Memory B cell (primary cell): ENCODE measurements at places on chromosomes 1 and 21.

GRCh38 chr1:115275216-115275615 is 62.8 kb downstream of the NGF start:
- no peak for DNase-seq

DNA sequence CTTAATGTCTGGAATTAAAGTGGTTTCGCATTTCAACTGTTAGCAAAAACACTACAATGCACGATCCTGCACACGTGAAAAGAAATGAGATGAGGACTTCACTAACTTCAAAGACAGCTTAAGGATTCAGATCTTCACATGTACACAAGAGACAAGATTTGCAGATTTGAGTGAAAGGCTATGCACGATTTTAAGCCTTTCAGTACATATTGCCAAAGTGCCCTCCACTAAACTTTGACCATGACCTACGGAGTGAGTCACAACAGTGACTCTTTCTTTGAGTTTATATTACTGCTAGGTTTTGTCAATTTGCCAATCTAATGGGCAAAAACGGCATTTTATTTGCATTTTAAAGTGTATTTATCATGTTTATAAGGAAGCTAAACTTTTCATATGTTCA is 41.2 kb upstream of the CR1L start:
- no peak for DNase-seq

DNA sequence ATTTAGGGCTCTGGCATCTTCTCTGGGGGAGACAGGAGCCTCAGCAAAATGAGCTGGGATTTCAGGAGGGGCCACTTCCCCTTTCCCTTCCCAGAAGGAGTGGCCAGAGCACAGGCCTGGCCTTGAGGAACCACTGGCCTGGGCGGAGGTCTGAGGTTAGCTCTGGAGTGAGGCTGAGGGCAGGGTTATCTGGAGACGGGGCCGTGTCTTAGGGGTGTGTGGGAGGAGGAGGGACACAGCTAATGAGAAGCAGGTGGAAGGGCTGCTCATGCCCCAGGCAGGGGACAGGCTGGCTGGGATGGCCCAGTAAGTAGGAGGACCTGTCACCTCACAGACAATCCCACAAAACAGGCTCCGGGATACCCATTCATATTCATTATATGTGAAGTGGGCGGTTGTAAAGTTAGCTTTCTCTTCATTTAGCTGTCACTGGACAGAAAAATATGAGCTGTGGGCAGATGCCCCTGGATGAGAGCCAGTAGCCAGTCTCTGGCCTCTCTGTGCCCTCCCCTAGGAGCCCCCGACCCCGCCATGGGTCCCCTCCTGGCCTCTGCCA is 12.4 kb downstream of the ALX3 start:
- DNase-seq: no peak

- no peak for DNase-seq
Measured at GRCh38 chr1:51421964-51422363, 91.6 kb upstream of the TTC39A start.

GRCh38 chr1:233647073-233647472 is 33.2 kb downstream of the KCNK1 start:
- no peak for DNase-seq

DNA sequence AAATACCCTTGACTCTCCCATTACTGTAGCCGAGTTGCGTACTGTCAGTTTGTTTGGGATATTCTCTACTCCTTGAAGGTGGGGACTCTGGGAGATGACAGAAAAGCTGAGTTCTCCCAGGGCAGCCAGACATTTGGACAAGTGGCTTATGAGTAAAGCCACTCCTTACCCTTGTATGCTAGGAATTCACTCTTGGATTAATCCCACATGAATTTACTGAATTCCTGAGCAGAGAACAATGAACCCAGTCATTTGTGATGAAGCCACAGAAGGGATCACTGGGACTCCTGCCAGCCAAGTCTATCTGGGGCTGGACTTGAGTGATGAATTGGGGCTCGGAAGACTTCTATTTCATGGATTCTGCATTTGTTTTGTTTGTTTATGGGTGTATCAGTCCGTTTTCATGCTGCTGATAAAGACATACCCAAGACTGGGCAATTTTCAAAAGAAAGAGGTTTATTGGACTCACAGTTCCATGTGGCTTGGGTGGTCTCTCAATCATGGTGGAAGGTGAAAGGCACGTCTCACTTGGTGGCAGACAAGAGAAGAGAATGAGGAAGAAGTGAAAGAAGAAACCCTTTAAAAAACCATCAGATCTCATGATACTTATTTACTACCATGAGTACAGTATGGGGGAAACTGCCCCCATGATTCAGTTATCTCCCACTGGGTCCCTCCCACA is 25.1 kb downstream of the C1orf116 start:
- no peak for DNase-seq

DNA sequence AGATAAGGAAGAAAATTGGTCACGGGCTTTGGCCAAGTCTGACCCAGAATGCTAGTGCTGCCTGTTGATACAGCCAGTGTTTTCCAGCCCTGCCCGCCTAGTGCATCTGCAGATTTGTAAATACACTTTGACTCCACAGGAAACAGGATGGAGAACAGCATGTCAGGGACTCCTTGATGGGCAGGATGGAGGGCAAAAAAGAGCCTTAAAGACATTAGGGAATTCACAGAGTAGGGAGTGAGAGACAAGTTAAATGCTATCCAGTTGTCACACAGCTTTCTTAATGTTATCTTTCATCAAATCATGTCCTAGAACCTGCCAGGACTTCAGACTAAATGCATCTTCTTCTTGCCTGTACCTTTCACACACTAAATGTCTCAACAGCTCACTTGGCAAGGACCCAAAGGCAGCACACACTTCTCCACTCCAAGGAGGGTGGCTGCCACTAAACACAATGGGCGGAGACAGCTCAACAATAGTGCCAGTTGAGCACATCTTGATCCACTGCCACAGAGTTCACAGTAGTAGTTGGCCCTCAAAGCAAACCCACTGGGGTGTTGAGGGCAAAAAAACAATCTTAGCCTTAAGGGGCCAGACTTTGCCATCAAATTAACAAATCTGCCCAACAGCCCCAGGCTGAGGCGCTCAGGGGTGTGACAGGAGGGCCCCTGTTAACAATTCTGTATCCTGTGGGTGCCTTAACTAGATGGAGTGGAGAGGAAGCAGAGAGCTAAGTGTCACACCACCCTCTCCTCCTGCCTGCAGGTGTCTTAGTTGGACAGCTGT is 2.7 kb downstream of the HIVEP3 start:
- no peak for DNase-seq

DNA sequence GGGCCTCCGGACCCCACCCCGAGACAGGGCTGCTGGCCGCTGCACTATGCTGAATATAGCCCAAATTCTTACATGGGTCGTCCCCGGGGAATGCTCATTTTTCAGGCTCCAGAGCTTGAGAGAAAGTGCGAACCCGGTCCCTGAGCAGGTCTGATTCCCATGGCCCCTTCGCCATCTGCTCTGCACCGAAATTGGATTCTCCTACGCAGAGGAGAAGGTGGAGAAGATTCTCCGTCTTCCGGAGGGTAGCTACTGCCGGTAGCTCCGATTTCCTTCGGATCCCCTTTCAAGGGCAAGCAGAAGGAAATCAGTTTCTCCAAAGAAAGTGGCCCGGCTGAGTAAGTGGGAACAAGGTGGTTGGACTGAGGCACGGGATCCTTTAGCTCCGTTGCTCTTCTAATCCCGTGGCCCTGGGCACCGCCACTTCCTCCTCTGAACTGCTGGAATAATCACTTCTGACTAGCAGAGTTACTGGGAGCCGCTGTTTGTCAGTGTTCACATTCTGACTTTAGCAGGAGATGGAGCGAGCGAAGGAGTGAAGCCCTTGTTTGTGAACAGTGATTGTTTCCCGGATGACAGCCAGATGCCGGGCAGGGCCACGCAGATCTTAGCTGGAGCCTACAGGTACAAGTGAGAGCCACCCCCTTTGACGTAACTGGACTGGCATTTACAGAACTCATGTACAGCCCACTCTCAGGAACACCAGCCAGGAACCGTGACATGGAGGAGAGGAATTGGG is 1.1 kb upstream of the ZNF496 start:
- no peak for DNase-seq

GRCh38 chr21:45768740-45769048 is 125.2 kb downstream of the PCBP3 start:
- no peak for DNase-seq

GRCh38 chr1:209519786-209520185 is 63.7 kb upstream of the CAMK1G start:
- DNase-seq: no peak

DNA sequence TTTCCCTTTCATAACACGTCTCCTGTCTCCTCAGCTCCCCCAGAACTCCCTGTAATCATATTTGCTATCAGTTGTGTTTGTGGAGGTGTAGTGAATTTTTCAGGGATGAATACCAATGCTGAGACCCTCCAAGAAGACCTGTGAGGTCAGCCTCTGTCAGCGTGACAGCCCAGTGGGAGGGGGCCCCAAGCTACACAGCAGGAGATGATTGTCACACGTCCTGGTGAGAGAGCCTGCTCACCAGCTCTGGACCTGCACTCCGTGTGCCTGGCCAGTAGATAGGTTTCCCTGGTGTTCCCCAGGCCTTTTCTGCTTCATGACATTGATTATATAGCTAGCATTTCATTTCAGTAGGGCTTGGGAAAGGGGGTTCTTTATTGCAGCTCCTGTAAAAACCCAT is 421.5 kb downstream of the KIF26B start:
- no peak for DNase-seq

GRCh38 chr21:33315946-33316710 is 8.6 kb upstream of the IFNAR1 start:
- DNase-seq: no peak
